ENCODE measurements at places on chromosomes 2 and 18.

DNA sequence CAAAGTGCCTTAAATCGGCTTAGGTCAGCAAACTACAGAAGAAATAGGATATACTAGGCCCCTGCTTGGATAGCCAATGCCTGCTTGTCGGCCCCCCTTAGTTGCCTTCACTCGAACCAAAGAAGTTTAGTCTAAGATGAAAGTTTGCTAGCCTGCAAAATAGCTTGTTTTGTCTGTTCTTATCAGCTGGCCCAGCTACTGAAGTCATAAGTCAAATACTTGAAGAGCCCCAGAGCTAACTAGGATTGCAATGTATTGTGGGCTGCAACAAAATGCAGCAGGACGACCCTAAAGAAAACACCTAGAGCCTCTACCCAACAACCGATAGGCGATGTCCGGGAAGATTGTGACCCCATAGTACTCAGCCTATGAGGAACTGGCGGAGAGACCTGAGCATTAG is 183.5 kb upstream of the HS6ST1 start:
- no peak for DNase-seq

DNA sequence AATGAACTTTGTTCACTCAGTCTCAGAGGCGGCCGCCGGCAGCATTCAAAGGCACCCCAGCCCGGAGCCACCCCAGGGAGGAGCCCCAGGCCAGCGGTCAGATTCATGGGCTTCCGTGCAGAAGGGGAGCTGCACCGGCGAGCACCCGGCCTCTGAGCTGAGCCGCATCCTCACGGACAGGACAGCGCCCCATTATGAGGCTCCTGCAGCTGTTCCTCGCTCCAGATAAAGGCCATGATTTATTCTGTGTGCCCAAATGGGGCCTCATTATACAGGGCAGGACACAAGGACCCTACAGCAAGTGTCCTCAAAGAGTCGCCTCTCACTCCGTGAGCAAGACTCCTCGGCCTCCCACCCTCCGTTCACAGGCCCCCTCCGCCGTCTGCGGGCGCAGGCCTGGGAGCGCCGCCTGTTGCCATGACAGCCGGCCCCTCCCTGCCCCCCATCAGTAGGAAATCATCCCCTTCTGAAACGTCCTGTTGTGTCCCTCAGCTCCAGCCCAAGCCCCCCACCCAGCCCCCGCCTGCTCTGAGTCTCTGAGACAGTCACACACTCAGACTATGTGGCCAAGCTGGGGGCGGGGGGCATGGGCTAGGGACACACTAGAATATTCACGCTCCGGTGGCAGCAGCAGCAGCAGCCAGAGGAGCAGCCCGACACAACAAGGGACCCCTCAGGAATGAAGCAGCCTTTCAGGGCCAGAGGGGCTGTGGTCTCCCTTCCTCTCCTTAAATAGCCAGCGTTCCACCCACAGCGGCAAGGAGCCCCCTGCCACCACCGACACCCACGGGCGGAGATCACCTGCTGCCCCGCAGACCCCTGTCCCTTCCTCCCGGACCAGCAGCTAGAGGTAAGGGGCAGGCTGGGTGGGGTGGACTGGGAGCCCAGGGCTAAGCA is at the start of gene GPR17:
Gene GPR17, plus strand, starts transcription at position 759 of the 897 bp plus-strand sequence. CDS start 4,583 bp downstream, outside the sequence.
- peak; percentile 43 for DNase-seq

DNA sequence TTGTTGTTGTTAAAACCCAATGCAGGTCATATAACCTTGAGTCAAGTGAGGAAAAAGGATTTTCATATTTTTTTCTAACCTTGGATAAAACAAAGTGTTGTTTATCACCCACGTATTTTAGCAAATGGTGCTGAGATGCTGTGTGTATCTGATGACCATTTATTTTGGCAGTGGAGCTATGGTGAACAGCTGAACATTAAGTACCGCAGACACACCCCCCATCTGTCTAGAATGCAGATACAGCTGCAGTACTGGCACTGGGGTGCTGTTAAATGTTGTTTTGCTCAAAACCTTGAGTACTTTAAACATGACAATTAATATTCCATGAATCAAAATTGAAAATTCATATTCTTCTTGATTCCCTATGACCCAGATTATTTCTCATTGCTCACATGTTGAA is 773.3 kb upstream of the SLC39A10 start:
- DNase-seq: no peak

- DNase-seq: no peak
These were observed 1.3 kb upstream of the LRP2 start for GRCh38 chr2:169363560-169364150.

GRCh38 chr18:41121116-41121826 is 833.8 kb upstream of the PIK3C3 start:
- no peak for DNase-seq

GRCh38 chr2:46120792-46121555 is 176.2 kb upstream of the EPAS1 start:
- DNase-seq: no peak

- DNase-seq: peak; percentile 33
These were observed 50.2 kb upstream of the DTNA start for GRCh38 chr18:34659579-34660517.

DNA sequence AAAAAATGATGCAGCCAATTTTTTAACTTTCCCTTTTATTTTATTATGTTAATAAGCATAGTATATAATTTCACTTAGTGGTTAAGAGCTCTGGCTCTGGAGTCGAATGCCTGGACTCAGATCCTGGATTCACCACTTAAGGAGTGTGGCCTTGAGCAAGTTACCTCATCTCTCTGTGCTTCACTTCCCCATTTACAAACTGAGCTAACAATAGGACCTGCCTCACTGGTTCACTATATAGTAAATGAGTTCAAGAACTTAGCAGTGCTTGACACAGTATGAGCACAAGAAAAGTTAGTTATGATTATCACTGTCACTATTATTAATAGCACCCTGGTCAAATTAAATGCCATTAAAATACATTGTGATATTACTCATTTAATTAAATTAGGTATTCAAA is 30.6 kb downstream of the SCN3A start:
- DNase-seq: no peak

DNA sequence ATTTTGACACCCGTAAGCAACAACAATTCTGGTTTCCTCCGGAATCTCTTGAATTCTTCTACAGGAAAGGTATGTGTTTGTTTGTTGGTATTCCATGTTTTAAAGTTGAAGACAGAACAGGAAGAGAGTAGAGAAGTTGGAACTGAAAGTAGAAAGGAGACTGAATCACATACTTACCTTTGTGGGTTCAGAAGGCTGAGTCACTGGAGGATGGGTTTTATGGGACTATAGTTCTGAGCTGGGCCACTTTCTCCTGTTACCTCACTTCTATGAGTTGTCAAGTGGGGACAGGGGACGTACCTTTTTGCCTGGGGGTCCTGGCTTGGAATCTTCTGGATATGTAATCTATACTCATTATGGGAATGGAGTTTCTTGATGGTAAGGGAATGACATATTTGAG is 40.9 kb downstream of the KDM3A start:
- no peak for DNase-seq

GRCh38 chr2:235021752-235022151 is 69.9 kb downstream of the SH3BP4 start:
- DNase-seq: no peak

DNA sequence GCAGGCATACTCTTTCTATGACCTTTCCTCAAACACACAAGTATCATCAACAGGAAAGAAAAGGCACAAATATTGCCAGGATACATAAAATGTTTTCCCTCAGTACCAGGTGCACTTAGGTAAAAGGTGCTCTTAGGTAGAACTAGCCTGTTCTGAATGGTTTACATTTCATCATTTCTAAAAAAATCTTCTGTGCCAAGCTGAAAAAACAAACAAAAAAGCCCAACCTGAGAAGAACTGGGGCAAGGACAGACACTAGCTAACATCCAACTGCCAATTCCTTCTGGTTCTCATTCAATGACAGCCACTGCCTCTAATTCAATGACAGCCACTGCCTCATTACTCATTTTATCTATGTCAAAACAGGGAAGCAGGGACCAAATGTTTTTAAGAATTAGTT is 68.5 kb downstream of the SPIRE1 start:
- DNase-seq: no peak

DNA sequence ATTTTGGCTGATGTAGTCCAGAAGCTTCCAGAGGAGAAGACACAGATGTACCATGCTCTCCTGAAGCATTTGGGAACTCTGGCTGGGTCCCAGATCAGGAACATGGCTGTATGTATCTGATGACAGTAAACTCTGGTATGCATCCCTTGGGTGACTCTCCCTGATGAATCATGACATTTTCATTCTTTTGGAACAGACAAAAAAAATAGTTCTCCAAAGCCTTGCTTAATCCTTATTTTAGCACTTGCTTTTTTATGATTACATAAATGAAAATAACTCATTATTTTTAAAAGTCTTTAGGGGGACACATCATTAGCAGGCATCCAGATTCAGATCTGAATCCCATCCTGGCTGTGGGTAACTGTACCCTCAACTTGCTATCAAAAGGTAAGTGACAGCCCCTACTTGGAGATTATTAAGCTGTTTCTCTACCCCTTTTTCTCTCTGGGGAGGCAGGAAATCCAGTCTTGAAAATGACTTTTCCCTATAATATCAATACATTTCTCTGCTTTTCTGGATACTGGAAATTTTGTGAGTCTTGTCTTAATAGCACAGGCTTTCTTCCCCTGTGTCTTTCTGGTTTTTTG is 23.3 kb downstream of the AOX1 start:
- no peak for DNase-seq

DNA sequence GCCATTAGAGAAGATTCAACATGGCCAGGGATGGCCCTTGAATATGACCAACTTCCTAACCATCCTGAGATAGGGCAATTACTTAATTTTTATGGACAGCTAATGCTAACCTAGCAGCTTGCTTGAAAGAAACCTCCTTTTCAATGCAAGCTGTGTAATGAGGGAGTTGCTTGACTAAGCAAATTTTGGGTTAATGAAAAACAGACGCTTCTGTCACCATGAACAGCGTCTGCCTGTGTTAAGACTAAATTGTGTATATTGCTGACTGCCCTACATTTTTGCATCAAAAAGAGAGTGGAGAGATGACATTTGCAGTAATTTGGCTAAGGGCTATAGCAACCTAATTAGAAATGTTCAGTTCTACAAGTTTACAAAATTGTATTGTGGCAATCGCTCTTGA is 319.2 kb upstream of the LRATD1 start:
- no peak for DNase-seq

GRCh38 chr18:25314151-25314837 is 37.7 kb downstream of the ZNF521 start:
- DNase-seq: no peak

GRCh38 chr2:167825664-167826063 is 421.7 kb downstream of the STK39 start:
- no peak for DNase-seq

- DNase-seq: no peak
These were observed 51.4 kb upstream of the TMEM87B start for GRCh38 chr2:112003576-112004252.

DNA sequence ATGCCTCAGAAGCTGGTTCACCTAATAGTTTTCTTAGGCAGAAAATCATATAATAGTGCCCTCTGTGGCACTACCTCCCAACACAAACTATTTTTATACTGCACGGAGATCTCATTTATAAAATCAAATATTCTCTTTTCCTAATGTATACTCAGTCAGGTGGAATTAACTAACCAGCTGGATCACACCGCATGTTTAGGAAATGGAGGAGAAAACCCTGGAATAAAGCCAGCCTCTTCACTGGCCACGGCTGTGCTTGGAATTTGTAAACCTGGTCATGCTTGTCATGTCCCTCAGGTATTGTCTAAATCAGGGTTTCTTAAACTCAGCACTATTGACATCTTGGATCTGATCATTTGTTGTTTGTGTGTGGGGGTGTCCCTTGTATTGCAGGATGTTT is 85.6 kb downstream of the DOCK10 start:
- no peak for DNase-seq

GRCh38 chr2:129444751-129445150 is 534.7 kb upstream of the RAB6C start:
- DNase-seq: no peak

DNA sequence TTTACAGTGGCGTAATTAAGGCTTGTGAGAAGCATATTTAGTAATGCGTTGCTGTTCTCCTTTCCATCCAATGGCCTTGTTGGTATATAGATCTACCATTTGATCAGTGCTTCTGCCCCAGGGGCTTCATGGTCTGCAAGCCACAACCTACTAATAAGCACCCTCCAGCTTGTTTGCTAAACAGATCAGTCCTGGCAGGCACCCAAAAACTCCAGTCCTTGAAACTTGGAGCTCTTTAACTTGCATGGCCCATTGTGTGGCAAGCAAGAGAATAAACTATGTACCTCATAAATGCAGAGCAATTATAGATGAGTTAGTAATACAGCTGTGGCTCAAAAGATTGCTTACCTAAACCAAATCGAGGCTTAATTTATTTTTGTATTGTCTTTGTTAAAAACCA is 158.5 kb downstream of the FTCDNL1 start:
- no peak for DNase-seq

GRCh38 chr2:190121971-190122370 is 59.4 kb upstream of the MSTN start:
- peak; percentile 32 for DNase-seq

DNA sequence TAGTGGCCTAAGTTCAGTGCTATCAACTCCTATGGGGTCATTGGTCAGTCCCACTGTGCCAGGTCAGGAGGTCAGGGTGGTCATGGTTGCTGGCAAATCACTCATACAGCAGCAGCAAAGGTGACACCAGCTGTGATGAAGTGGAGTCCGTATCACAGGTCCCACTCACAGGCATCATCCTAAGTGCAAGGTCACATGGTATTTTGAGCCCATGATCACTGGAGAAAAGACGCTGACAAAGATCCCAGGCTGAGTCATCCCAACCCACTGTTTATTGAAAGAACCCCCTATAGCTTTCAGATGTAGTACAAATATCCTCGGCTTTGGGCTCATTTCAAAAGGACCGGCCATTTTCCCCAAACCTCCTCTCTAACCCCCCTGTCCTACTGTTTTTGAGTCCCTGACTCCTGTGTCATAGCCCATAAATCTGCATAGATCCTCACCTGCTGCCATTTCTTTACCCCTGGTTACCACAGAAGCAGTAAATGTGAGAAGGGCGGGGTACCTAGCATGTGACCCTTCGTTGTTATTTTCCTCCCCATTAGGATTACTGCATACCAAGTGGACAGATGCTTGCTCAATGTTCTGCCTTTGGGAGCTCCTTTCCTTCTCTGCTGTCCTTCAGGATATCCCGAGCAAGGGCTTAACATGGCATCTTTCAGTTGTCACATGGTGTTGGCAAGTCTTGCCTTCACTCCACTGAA is 107.7 kb downstream of the COL6A3 start:
- no peak for DNase-seq

DNA sequence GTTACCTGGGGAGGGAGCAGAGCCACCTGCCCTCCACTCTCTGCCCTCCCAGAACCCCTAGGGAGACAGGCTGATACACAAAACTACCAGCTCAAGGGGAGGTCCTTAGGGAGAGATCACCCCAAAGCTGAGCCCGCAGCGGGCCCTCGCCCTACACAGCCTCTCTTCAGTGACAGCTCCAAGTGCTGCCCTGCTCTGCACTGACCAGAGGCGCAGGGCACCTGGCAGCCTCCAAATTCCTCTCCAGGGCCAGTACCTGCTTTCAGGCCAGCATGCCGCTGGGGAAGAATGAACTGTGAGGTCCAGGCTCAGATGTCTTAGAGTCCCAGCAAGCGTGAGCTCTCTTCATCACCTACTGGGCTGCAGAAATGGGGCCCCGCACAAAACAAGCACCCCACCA is 11.3 kb upstream of the SH3BP4 start:
- DNase-seq: no peak

Data from amygdala (tissue), 56 donors.